Suppressor macrophage treated with lipopolysaccharide for 4 hours (primary cell): ENCODE measurements at places on chromosomes 1 and 21.

DNA sequence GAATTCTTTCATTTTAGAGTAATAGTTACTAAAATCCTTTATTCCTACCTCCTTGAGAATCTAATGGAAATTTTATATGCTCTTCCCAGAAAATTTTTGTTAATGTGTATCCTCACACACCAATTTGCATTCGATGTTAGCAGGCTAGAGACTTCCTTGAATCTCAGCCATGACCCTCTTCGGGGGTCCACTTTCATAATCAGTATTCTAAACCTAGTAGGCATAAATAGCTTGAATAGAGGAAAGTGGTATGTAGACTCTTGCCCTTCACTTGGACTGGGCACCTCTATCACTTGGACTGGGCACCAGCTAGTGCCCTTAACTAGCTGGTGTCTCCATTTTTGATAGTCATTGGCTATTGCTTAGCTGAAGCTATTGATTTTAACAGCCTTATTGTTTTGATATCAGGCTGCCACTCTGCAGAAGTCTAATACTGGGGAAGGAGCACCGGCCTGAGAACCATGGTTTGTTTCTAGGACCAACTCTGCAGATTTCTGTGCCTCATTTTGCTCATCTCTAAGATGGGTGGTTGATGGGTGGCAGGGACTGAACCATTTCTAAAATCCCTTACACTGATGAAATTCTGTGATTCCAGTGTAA is 42.8 kb downstream of the MRPL39 start:
- DNase-seq, result peak; percentile 30

- DNase-seq, result peak; percentile 2
These were observed 461.0 kb upstream of the NFIA start for GRCh38 chr1:60621368-60621851.

DNA sequence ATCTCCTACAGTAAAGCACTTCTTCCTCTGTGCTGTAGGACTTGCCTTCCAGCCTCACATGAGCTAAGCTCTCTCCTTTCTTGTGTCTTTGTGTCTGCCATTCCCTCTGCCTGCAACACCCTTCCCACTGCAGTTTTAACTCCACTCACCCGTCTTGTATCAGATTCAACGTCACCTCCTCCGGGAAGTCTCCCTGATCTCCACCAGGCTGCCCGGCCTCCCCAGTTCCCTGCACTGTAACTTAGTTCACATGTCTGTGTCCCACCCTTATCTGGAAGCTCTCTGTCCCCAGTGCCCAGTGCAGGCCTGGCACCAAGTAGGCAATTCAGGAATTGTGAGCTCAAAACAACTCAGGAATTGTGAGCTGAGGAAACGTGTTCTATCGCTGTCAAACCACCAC is 96.4 kb downstream of the GLIS1 start:
- DNase-seq, result no peak

GRCh38 chr1:25702101-25702775 is 85.6 kb downstream of the MAN1C1 start:
- no peak for DNase-seq

- DNase-seq, result no peak
These were observed 111.3 kb upstream of the SLC44A3 start for GRCh38 chr1:94708811-94709210.

DNA sequence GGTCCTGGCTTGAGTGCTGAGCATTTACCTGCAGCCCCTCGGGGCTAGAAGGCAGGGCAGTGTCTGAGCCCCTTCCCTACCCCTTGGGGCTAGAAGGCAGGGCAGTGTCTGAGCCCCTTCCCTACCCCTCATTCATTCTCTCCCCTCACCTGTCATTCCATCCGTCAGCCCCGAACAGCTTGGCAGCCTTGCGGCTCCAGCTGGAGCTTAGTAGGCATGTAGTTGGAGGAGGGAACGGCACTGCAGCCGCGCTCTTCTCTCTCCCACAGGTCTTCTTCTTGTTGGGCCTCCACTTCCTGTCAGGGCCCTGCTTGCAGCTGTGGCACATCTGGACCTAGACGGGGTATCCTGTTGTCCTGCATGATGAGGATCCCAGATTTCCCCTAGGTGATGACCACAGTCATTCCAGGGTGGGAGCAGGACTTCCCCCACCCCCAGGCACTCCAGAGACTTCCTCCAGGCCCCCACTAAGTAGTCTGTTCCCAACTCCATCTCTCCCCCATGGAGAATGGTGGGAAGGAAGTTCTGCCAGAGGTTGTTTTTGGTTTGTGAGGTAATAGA is 22.2 kb downstream of the MAPKAPK2 start:
- no peak for DNase-seq

DNA sequence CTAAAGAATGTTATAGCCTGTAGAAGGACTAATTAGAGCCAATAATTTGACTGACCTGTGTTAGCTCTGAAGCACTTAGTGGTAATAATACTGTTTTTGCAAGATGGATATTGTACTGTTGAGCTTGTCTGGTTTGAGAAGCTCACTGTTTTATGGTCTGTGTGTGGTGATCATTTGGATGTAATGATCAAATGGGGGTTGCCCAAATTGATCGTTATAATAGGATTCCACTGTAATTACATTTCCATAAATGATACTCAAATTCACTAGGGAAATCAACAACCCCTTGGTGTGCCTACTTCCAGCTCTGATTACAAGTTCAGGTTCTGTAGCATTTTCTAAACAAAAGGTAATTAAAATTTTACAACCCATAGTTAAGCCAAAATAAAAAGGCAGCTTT is 971.4 kb downstream of the TTLL7 start:
- no peak for DNase-seq

DNA sequence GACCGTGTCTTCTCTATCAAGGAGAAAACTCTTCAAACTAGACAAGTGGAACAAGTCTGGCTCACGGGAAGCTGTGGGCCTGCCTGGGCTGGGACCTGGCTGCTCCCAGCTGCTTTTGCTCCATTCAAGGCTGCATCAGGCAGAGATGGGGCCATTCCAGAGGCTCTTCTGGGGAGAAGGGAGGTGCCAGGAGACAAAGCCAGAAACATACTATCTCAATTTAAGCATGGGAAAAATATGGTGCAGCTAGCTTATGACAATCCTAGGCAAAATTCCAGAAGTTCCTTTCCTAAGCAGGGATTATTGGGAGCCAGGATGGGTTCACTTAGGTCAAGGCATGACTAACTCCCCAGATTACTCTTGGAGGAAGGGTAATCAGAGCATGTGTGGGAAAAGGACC is 90.8 kb upstream of the SLC2A1 start:
- DNase-seq, result no peak

GRCh38 chr1:10510520-10511493 is 36.1 kb downstream of the PEX14 start:
- DNase-seq, result peak; percentile 69

DNA sequence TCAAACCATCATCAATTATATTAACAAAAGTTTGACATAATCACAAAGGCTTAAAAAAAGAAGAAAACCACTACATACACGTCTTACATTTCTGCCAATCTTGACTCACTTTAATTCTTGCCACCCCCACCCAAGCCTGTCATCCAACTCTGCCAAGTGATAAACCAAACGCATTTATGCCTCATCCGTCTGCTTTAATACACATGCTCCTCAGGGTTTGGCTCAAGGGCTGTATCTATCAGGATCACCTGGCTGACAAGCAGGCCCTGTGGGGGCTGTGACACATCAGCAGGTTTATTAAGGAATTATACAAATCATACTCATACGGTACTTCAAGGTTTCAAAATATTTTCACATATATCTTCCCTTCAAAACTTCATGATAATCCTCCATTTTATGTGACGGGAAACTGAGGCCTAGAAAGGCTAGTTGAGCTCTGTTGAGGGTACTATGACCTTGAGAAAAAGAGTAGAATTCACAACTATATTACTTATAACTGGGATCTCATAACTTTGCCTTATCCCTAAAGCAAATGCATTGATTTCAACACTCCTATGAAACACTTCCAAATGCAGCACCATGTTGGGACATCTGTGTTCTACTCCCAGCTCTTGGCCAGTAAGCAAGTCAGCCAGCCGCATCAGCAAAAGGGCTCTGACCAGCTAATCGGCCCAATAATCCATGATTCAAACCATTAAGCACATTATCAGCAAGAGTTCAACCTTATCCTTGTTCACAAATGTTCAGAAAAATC is 8.7 kb downstream of the SORT1 start:
- no peak for DNase-seq

- peak; percentile 66 for DNase-seq
These were observed 12.2 kb downstream of the SDCCAG8 start for GRCh38 chr1:243267914-243268653.

DNA sequence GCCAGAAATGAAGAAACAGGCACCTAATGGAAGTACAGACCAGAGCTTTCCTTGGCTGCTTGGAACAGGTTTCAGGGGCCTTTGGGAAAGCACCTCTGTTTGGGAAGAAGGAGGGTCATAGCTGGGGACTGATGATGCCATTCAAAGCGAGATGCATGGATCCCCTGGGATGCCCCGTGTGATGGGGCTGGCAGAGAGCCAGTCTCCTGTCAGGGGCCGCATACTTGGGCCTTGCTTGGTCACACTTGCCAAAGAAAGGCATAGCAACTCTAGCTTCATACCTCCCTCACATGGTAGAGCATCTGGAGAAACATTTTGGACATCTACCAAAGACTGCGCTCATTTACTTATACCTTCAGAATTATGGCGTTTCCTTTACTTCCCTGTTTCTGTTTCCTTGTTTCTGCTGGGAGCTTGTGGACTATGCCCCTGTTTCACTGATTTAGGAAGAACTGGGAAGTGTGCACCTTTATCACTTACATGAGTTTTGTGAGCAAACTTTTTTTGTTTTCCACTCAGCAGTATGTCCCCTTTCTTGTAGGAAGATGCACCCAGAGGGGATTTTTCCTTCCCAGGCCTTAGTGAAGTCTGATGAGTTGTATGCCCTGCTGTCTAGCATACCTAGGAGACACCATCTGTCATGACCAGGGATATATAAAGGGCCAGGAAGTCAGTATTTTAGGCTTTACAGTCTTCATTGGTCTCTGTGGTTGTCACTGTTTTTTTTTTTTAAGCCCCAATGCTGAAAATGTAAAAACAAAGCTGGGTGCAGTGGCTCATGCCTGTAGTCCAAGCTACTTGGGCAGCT is 19.8 kb upstream of the ST3GAL3 start:
- DNase-seq, result no peak

GRCh38 chr1:64623750-64624191 is 121.1 kb upstream of the RAVER2 start:
- DNase-seq, result no peak

GRCh38 chr21:16162953-16163352 is 433.2 kb downstream of the USP25 start:
- no peak for DNase-seq

DNA sequence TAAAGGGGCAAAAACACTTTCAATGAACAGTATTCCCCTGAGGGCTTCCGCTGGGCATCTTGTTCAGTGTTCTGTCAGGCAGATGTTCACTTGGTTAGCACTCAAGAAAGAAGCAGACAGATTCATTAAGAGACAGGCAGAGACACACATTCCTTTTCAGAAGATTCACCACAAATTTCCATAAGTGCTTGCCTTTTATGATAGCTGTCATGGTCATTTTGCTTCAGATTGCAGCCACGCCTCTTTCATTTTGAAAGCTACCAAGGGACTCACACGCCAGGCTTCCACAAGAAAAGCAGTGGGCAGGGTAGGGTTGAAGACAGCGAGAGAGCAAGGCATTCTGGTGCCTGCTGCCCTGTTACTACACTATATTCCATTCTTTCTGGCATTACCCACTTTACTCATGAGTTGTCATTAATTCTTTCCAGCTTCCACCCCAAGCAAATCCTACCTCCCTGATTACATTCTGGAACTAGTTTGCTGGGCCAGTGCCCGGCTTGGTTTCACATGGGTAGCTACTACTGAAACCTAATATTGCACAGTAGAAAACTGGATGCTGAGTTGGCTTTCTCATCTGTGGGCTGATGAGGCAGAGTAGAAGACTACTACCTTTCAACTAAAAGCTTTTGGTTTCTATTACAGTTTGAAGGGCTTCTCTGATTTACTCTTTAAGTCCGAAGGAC is 91.2 kb upstream of the COL24A1 start:
- DNase-seq, result no peak

GRCh38 chr1:57423135-57423655 is 665 bp downstream of the DAB1 start:
- DNase-seq, result no peak

- DNase-seq, result no peak
These were observed 12.7 kb upstream of the C1orf167 start for GRCh38 chr1:11749203-11749689.

GRCh38 chr1:238789916-238790667 is 596.3 kb upstream of the CHRM3 start:
- no peak for DNase-seq

DNA sequence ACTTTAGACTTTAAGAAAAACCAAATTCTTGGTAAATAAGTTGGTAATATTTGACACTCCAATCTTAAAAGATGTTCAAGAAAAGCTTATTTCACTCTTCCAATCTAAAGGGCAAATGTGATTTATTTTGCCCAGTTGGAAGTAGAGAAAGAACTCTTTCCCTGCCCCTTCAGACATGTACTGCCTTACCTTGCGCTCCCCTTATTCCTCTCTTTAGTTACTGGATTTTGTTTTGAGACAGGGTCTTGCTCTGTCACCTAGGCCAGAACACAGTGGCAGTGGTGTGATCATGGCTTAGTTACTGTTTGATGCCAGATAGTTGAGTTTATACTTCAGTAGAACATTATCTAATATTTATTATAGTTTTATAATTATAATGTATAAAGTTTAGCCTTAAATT is 27.5 kb downstream of the FUBP1 start:
- DNase-seq, result no peak

DNA sequence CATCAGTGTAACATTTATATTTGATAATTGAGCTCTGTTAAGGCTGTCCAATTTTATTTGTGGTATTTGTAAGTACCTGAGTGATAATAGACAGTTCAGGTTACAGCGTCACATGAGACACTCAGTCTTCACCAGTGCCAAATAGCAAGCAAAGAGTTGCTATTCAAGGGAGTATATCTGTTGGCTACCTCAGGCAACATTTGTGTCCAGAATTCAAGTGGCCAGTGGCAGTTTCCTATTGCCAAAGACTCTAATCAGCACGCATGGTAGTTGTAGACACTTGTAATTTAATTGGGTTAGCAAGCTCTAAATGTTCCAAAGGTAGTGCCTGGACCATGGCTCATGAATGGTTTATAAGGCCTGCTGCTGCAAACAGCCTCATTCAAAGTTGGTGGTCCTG is 1524.3 kb upstream of the B3GALT2 start:
- no peak for DNase-seq

DNA sequence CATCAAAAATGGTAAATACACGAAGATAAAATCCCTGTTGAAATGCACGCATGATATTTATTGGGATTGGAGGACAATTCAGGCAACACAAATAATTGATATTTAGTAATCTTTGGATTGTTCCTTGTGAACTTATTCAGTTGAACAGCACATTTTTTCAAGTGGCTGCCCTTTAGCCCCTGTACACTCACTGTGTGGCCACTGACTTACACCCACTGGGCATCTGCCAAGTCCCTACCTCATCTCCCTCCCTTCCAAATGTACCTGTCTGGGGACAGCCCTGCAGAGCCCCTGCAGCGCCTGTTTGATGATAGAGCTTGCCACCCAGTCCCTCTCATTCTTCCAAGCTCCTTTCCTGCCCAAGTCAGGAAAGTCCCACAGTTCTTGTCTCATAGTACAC is 154.3 kb downstream of the GLUL start:
- DNase-seq, result no peak

- no peak for DNase-seq
These were observed 16.9 kb upstream of the SLC6A17 start for GRCh38 chr1:110133436-110133835.
